ENCODE measurements at places on chromosomes 2 and 18. TPM values are rescaled to one million over a fixed set of nuclear protein-coding genes. Genes with fewer than 3 reads are reported as not detected.

RFTN2 gene
- 4.4 TPM for total RNA-seq

TGFA gene
- total RNA-seq, result not detected

KCNIP3 gene
- total RNA-seq, result 3.1 TPM

SPRED2 gene
- 15.4 TPM for total RNA-seq

CGREF1 gene
- total RNA-seq, result 14.3 TPM

SATB2 gene
- total RNA-seq, result 11.1 TPM

HOXD10 gene
- 2.7 TPM for total RNA-seq

SP3 gene
- total RNA-seq, result 135 TPM

CNDP1 gene
- not detected for total RNA-seq

HS1BP3 gene
- 40.1 TPM for total RNA-seq
